ENCODE measurements at places on chromosomes 2 and 18.

GRCh38 chr2:1796232-1796930 lies 52.1 kb upstream of the PXDN start:
- DNase-seq: no peak

DNA sequence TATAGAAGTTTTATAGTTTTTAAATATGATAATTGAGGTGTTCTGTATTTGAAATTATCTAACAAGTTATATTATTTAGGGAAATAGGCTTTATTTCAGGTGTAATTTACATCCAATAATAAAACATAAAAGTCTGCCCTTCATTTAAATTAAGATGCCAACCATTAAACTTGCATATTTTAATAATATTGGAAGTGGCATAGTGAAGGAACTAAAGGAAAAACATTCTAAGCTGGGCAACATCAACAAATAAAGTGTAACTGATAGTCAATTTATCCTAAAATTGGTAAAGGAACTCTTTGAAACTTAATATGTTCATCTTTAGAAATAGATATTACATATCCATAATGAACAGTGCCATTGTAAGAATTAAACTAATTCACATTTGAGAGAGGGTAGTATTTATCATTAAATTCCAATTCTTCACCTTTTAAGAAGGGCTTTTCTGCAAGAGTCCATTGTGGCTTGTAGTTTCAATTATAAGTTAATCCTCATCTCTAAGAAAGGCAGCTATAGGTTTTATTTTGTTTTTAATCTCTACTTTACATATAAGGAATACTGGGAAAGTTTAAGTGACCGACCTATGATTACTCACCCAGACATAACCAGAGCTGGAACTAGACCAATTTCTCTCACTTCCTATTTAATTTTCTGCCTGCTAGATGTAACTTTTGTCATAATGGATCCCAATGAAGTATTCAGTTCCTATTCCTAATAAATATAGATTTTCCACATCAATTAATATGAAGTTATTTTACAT lies 401.6 kb downstream of the XIRP2 start:
- DNase-seq: no peak

- no peak for DNase-seq
These were observed 129.3 kb downstream of the GLI2 start for GRCh38 chr2:120864981-120865380.

- peak; percentile 8 for DNase-seq
These were observed 75.8 kb downstream of the LONRF2 start for GRCh38 chr2:100246163-100247145.

- DNase-seq: no peak
These were observed 193.1 kb downstream of the SMAD2 start for GRCh38 chr18:47737198-47737830.

DNA sequence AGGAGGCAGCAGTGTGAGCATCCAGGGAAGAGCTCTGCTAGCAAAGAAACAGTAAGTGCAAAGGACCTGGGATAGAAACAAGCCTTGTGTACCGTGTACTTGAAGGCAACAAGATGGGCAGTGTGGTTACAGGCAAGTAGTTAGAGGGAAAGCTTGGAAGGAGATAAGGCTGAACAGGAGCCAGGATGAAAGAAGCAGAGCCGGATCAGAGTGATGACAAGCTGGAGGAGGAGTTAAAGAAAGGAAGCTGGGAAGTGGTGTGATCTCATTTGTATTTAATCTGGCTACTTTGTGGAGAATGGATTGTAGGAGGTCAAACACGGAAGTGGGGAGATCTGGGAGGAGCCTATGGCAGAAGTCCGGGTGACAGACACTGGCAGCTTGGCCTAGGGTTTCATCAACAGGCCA lies 44.7 kb upstream of the VPS54 start:
- no peak for DNase-seq

DNA sequence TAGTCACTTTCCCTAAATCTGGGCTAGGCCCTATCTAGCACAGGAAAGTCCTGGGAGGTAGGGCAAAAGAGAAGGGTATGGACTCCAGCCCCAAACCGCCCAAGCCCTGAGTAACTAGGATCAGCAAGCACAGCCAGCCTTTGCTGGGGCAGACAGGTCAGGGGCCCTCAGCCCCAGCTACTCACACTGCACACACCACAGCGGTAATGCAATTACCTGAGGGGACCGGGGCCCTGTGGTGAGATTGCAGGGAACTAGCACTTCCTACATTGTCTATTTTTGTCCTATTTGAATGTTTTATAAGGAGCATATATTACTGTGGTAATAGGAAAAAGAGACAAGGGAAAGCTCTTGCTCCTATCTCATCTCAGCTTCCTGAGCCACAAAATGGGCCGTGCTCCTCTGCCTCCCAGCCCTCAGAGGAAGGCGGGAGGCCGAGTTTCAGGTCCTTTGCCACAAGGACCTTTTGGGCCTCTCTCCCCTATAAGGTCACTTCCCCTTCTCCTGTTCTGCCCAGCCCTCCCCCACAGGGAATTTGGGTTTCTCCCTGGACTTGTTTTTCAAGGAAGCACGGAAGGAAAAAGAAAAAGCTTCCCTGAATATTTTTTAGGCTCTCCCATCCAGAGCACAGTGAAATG lies 20.5 kb downstream of the RAB11FIP5 start:
- DNase-seq: no peak

GRCh38 chr2:96608469-96609455 lies 29.4 kb downstream of the KANSL3 start:
- no peak for DNase-seq

GRCh38 chr2:202164411-202164810 lies 74.0 kb downstream of the SUMO1 start:
- DNase-seq: no peak

DNA sequence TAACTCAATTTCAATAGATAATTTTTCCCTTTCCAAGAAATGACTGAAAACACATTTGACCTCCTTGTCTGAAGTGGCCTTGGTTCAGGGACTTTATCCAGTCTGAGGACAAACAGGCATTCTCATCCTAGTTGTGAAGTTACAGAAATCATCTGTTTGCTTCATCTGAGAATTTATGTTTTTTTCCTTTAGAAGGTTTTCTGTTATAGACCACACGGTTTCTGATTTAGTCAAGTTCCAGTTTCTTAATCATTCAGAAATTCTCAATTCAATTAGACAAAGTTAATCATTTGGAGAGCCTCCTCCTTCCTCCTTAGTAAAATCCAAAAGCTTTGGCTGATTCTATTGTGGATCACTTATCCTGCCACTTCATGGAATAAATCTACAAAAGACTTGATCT lies 60.9 kb downstream of the ICOS start:
- DNase-seq: no peak

DNA sequence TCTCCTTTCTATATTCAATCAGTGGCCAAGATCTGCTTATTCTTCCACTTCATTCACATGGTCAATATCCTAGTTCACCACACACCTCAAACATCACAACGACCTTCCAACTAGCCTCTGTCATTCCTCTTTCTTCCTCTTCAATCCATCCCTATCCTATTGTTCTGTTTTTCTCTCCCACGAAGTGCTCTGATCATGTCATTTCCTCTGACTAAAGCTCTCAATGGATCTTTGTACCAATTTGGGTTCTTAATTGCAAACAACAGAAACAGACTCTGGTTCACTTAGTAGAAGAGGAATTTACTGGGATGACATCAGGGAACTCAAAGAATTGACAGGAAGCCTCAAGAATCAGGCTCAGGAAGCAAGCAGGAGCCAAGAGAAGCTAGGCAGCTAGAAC lies 23.5 kb downstream of the WNT10A start:
- no peak for DNase-seq

- DNase-seq: no peak
These were observed 171.3 kb downstream of the TWIST2 start for GRCh38 chr2:239019183-239019581.
